Lung microvascular endothelial cell (primary cell): ENCODE measurements at places on chromosomes 13 and 19. TPM values are rescaled to one million over a fixed set of nuclear protein-coding genes. Genes with fewer than 3 reads are reported as not detected.

GRCh38 chr19:5990289-5990797 lies 12.4 kb upstream of the RANBP3 start:
- DNase-seq = no peak

- DNase-seq = no peak
Measured at GRCh38 chr19:17549085-17549740, 6.2 kb upstream of the COLGALT1 start.

DNA sequence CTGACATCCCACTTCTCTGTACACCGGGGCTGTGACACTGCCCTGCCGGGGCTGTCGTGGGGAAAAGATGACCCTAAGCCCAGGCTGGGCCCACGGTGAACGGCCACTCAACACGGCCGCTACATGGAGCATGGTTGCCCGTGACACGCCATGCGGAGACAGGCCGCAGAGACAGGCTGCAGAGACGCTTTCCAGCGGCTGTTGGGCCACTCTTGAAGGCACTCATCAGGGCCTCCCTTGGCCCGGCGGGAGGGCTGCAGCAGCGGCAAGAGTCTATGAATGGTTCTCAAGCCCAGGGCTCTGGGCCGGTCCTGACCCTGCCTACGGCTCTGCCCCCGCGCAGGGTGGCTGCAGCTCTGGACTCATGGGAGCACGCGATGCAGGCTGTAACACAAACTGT lies 22.1 kb downstream of the ADPRHL1 start:
- DNase-seq = no peak

- no peak for DNase-seq
Measured at GRCh38 chr13:35293579-35294226, 182.8 kb downstream of the MAB21L1 start.

DNA sequence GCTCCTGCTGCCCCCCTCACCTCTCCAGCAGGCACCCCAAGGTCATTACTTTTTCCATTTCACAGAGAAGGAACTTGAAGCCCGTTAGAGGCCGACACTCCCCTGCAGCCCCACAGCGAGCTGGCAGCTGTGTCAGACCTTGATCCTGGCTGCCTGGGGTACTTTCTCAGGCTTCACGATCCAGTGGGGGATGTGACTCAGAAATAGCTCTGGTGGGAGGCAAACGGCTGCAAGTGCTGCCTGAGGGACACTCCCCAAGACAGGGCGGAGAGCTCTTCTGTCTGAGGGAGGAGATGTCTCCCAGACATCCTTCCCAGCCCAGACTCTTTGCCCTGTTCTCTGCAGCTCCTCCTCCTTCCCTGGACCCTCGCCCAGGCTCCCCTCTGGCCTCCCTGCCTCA lies 4.8 kb downstream of the TSKS start:
- DNase-seq = no peak

GRCh38 chr19:44903602-44904425 lies 1.8 kb upstream of the APOE start:
- DNase-seq = peak; percentile 61

GRCh38 chr19:46984077-46985010 lies 35.3 kb upstream of the NPAS1 start:
- peak; percentile 93 for DNase-seq

GRCh38 chr13:80121038-80121437 lies 219.9 kb downstream of the SPRY2 start:
- peak; percentile 3 for DNase-seq

GRCh38 chr19:30153326-30154210 lies 211.5 kb downstream of the URI1 start:
- DNase-seq = no peak

- no peak for DNase-seq
Measured at GRCh38 chr19:1672769-1673644, 20.6 kb upstream of the TCF3 start.

GRCh38 chr19:46764817-46765291 lies 18.6 kb upstream of the STRN4 start:
- no peak for DNase-seq

DNA sequence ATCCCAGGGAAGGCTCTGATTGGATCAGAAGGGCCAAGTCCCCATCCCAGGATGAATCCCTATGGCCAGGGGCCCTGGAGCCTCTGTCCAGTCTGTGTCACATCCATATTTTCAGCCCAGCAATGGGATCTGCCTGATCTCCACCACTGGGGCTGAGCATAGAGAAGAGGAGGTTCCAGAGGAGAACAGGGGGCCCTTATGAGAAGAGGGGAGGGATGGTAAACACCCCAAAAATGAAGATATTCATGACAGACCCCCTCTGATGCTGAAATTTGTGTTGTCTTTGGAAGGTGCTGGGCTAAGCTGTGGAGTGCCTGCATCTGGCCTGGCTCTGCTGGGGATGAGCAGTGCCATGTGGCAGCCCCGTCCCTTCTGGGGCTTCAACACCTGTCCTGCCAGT lies 14.5 kb downstream of the KLHL26 start:
- DNase-seq = no peak

DNA sequence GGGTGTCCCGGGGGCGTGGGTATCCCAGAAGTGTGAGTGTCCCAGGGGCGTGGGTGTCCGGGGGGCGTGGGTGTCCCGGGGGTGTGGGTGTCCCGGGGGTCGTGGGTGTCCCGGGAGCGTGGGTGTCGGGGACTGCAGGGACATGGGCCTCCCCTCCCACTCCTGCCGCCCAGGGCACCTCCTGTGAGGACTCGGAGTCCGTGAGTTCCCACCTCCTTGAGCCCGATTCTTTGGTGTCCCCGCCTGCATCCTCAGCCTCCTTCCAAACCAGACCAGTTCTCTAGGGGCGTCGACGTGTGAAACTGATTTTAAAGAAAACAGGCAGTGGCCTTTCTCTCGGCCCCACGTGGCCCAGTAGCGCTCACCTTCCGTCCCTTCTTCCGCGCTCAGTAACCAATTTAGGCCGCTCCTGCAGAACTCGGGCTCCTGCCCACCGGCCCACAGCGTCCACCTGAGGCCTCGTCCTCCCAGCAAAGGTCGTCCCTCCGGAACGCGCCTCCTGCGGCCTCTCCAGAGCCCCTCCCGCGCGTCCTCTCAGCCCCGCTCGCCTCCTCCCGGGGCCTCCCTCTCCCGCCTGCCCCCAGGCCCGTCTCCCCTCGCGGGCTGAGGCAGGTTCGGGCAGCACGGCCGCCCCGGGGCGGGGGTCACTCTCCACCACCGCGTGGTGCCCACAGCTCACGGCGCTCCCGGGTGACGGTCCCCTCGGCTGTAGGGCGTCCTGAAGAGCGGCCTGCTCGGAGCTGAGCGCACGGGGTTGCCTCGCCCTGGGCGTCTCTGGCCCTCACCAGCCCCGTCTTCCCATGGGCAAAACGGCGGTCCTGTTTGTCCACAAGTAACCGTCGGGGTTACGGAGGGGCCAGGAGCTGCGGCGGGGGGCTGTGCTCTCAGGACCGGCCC lies 3.8 kb downstream of the F7 start:
- no peak for DNase-seq

DNA sequence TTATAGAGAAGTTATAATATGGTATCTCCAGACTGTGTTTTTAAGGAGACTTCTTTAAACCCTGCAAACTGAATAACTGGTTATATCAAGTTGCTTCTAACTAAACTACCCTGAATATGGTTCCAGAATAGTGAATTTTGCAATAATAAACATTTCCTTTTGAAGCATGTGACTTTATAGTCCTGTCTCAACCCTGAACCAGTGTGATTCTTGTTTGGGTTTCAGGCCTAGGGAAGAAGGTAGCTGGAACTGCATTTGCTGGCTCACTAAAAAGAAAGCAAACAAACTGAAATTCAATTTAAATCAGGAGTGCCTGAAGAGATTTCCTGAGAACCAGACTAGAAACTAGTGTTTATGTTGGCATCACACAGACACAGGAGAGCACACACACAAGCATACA lies 4.9 kb downstream of the ARHGEF7 start:
- DNase-seq = no peak

DNA sequence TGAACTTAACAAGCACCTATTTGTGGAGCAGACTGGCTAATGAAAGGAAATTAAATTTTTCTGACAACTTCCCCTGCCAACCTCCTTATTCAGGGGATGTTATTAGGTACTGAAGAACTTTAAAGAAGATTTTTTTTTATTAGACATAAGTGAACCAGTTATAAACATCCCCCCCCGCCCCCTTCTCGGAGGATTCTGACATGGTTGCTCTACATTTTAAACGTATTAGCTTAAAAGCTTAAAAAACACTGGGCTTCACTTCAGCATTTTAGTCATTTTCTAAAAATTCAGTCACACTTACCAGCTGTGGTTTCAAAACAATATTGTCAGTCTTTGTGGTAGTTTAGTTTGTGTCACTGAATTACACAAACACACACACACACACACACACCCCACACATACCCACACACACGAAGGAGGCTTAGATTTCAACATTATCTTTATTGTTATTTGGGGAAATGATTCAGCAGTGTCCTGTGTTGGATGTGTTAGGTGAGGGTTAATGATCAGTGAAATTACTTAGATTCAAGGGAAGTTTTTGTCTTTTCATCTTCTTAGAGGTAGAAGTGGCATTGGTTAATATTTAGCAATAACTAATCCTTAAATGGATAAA lies 145.7 kb downstream of the PCCA start:
- peak; percentile 27 for DNase-seq

- DNase-seq = no peak
Measured at GRCh38 chr13:87120476-87120875, 550.7 kb upstream of the SLITRK5 start.

DNA sequence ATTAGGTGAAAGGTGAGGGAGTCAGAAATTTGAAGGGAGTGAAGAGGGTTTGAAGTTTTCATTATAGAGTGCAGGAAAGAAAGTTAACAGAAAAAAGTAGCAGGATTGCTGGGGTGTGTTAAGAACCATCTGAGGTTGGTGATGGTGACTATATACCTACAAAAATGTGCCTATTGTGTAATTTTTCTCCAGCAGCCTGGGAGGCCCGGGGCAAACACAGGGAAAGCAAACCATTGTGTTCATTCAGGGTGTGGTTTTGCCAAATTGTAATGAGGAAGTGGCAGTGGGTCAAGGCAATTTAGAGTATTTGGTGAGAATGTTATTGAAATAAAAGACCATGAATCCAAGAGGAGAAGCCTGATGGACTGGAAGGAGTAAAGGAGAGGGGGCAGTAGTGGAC lies 8.2 kb upstream of the SUCLA2 start:
- DNase-seq = peak; percentile 9

GRCh38 chr13:27113436-27113835 lies 58.2 kb downstream of the USP12 start:
- DNase-seq = no peak

DNA sequence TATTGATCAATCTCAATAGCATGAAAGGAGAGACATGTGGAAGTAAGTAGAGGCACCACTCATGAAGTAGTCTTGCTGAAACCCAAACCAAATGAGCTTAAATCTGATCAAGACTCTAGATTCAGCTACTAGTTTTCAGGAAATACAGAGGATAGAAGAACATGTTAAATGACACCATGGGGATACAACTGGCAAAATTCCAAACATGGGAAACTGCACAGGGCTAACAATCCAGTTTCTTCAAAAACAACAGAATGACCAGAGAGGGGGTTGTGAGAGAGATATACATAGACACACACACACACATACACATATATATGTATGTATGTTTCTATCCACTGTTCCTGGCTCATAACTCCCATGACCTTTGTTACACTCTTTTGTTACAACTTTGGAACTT lies 44.8 kb downstream of the MRPL57 start:
- no peak for DNase-seq

DNA sequence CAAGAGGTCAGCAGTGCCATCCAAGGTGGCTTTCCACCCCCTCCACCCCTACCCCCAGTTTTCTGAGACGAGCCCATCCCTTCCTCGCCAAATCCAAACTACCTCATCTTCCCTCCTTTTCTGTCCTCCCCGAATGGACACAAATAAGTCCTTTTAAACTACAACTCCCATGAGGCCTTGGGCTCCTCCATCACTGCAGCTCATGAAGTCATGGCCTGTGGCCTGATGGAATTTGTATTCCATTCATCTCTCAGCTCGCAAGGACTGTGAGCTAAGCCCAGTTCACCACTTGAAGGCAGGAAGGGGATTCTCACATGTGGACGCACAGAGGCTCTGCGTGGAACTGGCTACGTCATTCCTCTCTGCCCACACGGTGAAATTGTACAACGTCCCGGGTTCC lies 12.5 kb downstream of the PTPRH start:
- DNase-seq = no peak

- peak; percentile 88 for DNase-seq
Measured at GRCh38 chr13:39597838-39598237, 5.2 kb downstream of the LHFPL6 start.

DNA sequence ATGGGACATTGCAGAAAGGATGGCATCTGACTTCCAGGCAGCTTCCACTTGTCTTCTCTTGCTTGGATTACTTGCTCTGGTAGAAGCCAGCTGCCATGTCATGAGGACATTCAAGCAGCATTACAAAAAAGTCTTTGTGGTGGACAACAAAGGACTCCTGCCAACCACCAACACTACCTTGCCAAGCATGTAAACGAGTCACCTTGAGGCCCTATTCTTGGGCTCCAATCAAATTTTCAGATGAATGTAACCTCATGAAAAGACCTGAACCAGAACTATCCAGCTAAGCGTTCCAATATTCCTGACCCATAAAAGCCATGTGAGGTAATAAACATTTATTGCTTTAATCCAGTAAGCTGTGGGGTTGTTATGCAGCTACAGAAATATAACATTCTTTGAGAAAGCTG lies 12.5 kb downstream of the PROSER1 start:
- no peak for DNase-seq

GRCh38 chr19:49911381-49912145 lies 14.9 kb upstream of the IL4I1 start:
- DNase-seq = no peak

- DNase-seq = peak; percentile 4
Measured at GRCh38 chr13:97627566-97627965, 193.6 kb downstream of the RAP2A start.

ZNF177 gene
- total RNA-seq = 0.44 and 0.60 TPM in 2 replicates

GATAD2A gene
- total RNA-seq = 27.0 and 37.5 TPM in 2 replicates

SOX1 gene
- total RNA-seq = not detected in 2 replicates

F7 gene
- not detected in 2 replicates for total RNA-seq

LPAR2 gene
- 0.40 and 0.44 TPM in 2 replicates for total RNA-seq

ING1 gene
- total RNA-seq = 8.5 and 13.5 TPM in 2 replicates

LMTK3 gene
- under 0.01 TPM in 1 of 2 replicates, not detected in the other for total RNA-seq

EPSTI1 gene
- total RNA-seq = 0.79 and 1.3 TPM in 2 replicates

PGLYRP1 gene
- total RNA-seq = not detected in 2 replicates

LGALS7B gene
- not detected in 2 replicates for total RNA-seq

PCDH9 gene
- total RNA-seq = 0.20 and 0.65 TPM in 2 replicates

ZNF730 gene
- total RNA-seq = 1.1 and 1.8 TPM in 2 replicates

FCER2 gene
- not detected in 2 replicates for total RNA-seq
